Osteocyte (in vitro differentiated cells): ENCODE measurements at places on chromosomes 12 and 14. TPM values are rescaled to one million over a fixed set of nuclear protein-coding genes. Genes with fewer than 3 reads are reported as not detected.

LRP1-AS gene
- not detected in 2 replicates for total RNA-seq

PCED1B gene
- total RNA-seq = 1.6 and 2.5 TPM in 2 replicates

KRT3 gene
- total RNA-seq = not detected in 2 replicates

GRCh38 chr12:27076928-27077327, 5.5 kb downstream of the C12orf71 start:
- H3K27me3 ChIP-seq = no peaks in the 10 kb centered on the region
- no peak for DNase-seq
- no peak overlapping the region for H3K27ac ChIP-seq
- no peak overlapping the region for H3K4me3 ChIP-seq

GRCh38 chr14:47226877-47227520, 448.4 kb downstream of the MDGA2 start:
- no peak overlapping the region for H3K27ac ChIP-seq
- no peak for DNase-seq
- H3K36me3 ChIP-seq = no peaks in the 10 kb centered on the region

GRCh38 chr14:20742132-20742531, 3.6 kb upstream of the EDDM3A start:
- H3K4me3 ChIP-seq = no peak overlapping the region
- no peaks in the 10 kb centered on the region for H3K27me3 ChIP-seq
- no peaks in the 10 kb centered on the region for H3K36me3 ChIP-seq
- no peak for DNase-seq
- H3K27ac ChIP-seq = no peak overlapping the region

- no peak overlapping the region for H3K27ac ChIP-seq
- H3K27me3 ChIP-seq = no peaks in the 10 kb centered on the region
- H3K4me3 ChIP-seq = no peak overlapping the region
- peaks cover 13% of the 10 kb centered on the region for H3K4me1 ChIP-seq
Observed at GRCh38 chr14:74913986-74914573, 9.0 kb downstream of the RPS6KL1 start.

- H3K4me3 ChIP-seq = no peak overlapping the region
- no peaks in the 10 kb centered on the region for H3K4me1 ChIP-seq
- H3K27me3 ChIP-seq = peaks cover 15% of the 10 kb centered on the region
- H3K27ac ChIP-seq = no peak overlapping the region
- no peaks in the 10 kb centered on the region for H3K36me3 ChIP-seq
Observed at GRCh38 chr14:91256661-91257060, 12.2 kb upstream of the GPR68 start.

DNA sequence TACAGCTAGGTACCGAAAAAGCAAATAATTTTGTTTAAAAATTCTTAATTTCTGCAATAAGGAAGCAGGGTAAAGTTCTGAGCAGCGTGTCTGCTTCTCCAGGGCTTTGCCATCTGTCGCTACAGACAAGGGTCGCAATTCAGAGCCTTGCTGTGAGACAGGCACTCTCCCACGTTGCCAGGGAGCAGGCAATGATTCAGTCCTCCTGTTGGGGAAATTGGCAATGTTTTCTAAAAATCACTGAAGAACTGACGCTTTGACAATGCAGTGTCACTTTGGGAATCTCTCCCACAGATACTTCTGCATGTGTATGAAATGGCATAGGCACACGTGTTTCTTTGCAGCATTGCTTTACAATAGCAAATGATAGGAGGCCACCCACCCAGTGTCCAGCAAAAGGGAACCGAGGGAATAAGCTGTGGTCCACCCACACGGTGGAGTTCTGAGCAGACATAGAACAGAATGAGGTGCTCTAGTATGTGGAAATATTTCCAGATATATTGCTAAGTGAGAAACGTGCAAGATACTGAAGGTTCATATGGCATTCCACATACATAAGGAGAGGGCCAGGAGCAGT, 16.0 kb upstream of the HIP1R start:
- peaks cover 3% of the 10 kb centered on the region for H3K27me3 ChIP-seq
- no peak for DNase-seq
- H3K4me1 ChIP-seq = no peaks in the 10 kb centered on the region

DNA sequence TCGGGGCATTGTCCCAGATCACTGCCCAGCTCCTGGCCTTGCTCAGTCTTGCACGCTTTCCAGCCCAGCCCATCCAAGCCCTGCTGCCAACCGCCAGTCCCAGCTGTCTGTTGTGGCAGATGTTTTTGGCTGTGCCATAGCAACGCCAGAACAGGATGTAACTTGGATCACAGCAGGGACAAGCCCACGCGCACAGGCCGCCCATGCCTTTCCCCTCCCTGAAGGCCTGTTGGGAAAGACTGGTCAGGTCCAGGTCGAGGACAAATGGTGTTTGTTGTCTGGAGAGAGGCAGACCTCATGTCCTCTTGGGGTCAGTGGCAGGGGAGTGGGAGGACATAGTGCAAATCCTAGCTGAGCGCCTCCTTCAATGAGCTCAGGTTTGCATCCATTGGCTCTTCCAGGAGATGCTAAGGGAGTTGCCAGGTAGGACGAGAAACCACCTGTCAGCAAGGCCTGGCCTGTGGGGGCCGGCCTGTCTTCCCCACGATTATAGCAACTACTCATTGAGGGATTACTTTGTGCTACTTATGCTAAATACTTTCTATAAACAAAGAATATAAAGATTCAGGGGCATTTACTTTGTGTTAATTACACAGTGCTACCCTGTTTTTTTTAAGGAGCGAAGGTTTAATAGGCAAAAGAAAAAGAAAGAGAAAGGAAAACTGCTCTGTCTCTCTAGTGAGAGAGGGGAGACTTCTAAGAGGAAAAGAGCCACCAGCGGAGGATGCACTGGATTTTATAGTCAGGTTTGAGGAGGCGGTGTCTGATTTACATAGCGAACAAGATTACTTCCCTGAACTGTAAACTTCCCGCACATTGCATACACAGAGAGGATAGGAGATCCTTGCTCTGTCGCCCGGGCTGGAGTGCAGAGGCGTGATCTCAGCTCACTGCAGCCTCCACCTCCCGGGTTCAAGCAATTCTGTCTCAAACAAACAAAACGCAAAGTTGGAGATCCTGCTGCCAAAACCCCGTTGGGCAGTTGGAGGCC, 42.8 kb upstream of the CORO1C start:
- H3K36me3 ChIP-seq = no peaks in the 10 kb centered on the region
- H3K27ac ChIP-seq = peak overlapping the region; percentile 83
- DNase-seq = peak; percentile 89
- peaks cover 26% of the 10 kb centered on the region for H3K4me1 ChIP-seq
- no peak overlapping the region for H3K4me3 ChIP-seq

DNA sequence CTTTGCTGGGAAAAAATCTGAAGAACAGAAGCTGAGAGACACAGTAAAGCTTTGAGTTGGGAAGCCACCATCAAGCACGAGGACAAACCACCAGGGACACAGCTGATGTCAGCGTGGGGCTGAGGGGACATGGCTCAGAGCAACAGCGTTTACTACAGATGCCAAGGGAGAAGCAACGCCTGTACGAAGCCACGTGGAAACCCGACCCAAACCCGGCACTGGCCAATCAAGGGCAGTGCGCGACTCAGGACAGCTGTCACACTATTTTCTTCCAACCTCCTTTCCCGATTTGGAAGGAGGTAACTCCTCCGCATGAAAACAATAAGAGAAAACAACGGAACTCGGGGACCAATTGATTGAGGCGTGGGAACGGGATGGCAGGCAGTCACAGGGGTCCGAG, 20.2 kb upstream of the CHGA start:
- no peak for DNase-seq
- H3K27me3 ChIP-seq = peaks cover 34% of the 10 kb centered on the region
- no peaks in the 10 kb centered on the region for H3K4me1 ChIP-seq
- no peaks in the 10 kb centered on the region for H3K36me3 ChIP-seq

GRCh38 chr14:50082784-50083466, 33.4 kb downstream of the VCPKMT start:
- peak overlapping the region; percentile 18 for H3K27ac ChIP-seq
- no peaks in the 10 kb centered on the region for H3K27me3 ChIP-seq
- DNase-seq = no peak
- H3K36me3 ChIP-seq = no peaks in the 10 kb centered on the region

DNA sequence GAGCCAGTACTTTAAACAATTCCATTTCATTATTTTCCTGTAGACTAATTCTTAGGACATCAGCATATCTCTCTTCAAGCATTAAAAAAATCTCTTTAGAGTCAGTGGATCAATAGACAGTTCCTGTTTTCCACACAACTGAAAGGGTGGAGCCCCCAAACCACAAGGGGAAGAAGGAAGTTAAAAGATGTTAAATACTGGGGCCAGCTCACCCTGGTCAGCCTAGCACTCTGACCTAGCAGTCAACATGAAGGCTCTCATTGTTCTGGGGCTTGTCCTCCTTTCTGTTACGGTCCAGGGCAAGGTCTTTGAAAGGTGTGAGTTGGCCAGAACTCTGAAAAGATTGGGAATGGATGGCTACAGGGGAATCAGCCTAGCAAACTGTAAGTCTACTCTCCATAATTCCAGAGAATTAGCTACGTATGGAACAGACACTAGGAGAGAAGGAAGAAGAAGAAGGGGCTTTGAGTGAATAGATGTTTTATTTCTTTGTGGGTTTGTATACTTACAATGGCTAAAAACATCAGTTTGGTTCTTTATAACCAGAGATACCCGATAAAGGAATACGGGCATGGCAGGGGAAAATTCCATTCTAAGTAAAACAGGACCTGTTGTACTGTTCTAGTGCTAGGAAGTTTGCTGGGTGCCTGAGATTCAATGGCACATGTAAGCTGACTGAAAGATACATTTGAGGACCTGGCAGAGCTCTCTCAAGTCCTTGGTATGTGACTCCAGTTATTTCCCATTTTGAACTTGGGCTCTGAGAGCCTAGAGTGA, at the start of gene LYZ:
Gene LYZ (plus strand): TSS at position 220 of the 777 bp plus-strand sequence. CDS start 28 bp downstream, at position 248.
- no peak within 1 kb of the TSS for H3K27ac ChIP-seq
- no peak within 1 kb of the TSS for H3K4me3 ChIP-seq
- H3K4me1 ChIP-seq = no peaks in the 10 kb centered on the region
- H3K27me3 ChIP-seq = peaks cover 33% of the 10 kb centered on the region
- no peak for DNase-seq

- no peak for DNase-seq
- H3K27ac ChIP-seq = no peak overlapping the region
- H3K27me3 ChIP-seq = peaks cover 2% of the 10 kb centered on the region
- no peak overlapping the region for H3K4me3 ChIP-seq
Observed at GRCh38 chr14:100552524-100553125, 34.6 kb downstream of the BEGAIN start.

- peaks cover 15% of the 10 kb centered on the region for H3K27me3 ChIP-seq
- no peak for DNase-seq
- H3K4me1 ChIP-seq = no peaks in the 10 kb centered on the region
- H3K27ac ChIP-seq = no peak overlapping the region
- no peak overlapping the region for H3K4me3 ChIP-seq
Observed at GRCh38 chr14:41950428-41951151, 343.9 kb downstream of the LRFN5 start.

GRCh38 chr14:104665114-104665656, 24.2 kb upstream of the INF2 start:
- peaks cover 2% of the 10 kb centered on the region for H3K36me3 ChIP-seq
- H3K27ac ChIP-seq = peak overlapping the region; percentile 70
- H3K4me3 ChIP-seq = no peak overlapping the region
- no peaks in the 10 kb centered on the region for H3K27me3 ChIP-seq
